ENCODE measurements at places on chromosomes 5 and 9.

DNA sequence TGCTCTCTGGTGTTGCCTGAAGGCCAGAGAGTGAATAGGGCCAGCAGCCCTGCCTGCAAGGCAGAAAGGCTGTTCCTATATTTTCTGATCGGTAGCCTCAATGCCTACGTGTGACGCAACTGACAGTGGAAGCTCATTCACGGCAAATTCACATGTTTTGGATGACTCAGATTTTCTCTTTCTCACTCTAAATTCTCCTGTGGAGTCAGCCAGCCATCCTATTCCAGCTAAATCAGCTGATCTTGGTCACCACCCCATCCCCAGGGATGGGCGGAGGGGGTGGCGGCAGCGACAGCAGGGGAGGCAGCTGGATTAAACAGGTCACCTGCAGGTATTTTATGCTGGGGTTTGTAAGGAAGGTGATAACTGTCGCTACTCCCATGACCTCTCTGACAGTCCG lies 52.3 kb downstream of the ZNF510 start:
- DNase-seq = no peak

DNA sequence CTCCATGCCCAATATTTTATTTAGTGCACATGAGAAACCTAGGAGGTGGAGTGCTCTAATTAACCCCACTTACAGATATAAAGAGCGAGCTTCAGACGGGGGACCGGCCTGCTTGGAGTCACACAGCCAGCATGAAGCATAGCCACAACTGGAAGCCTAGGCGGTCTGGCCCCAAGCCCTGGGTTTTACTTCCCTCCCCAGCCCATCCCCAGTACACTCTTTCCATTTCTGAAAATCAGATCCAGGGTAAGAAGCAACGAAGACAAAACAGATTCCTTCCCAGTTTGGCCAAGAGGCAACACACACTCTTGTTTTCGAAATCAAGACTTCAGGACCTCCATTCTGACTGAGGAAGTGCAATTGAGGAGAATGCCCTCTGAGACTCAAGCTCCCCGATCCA lies 27.1 kb downstream of the KCNMB1 start:
- DNase-seq = no peak

DNA sequence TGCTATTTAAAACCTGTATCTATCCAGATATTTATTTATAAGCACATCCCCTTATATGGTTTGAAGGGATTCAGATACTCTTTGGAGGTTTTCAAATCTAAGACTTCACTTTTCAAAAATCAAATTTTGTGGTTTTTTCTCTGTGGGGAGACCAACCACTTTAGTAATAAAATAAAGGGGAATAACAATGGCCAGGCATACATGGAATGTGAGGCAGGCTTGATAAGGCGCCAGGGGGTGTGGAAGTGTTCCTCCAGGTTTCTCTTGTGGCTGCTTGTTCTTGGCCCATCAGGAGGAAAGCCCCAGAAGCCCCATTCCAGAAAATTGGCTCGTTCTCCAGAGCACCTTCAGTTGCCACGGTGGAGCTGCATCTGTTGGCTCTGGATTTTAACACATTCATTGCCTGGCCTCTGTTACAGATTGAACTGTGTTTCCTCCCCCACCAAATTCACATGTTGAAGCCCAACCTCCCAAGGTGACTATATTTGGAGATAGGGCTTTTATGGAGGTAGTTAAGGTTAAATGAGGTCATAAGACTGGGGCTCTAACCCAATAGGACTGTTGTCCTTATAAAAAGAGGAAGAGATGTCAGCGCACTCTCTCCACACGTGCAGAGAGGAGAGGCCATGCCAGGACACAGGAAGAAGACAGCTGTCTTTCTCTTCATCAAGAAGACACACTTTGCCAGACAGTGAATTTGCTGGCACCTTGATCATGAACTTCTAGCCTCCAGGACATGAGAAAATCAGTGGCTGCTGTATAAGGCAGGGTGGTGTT lies 195.9 kb downstream of the TMEM38B start:
- DNase-seq = no peak

- no peak for DNase-seq
Measured at GRCh38 chr9:18237776-18238175, 236.2 kb upstream of the ADAMTSL1 start.

DNA sequence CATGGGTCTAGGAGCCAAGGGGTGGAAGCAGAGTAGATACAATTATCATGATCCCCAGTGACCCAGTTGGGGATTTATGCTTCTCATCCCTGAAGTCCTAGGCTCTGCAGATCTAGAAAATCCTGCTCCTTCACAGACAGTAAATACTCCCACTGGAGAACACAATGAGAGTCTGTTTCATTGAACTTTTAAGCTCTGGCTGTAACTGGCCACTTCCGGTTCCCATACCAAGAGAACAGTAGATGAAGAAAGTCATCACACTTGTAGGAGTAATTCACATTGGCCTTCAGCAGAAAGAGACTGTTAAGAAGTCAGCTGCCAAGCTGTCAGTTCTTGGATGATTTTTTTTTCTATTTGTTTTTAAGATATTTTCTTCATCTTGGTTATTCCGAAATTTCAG lies 597.1 kb downstream of the ACTL7B start:
- no peak for DNase-seq
